ENCODE measurements at places on chromosomes 6 and 20.

GRCh38 chr20:20360464-20360863 is 7.4 kb upstream of the INSM1 start:
- DNase-seq, result peak; percentile 20

GRCh38 chr6:23728707-23729106 is 397.3 kb upstream of the NRSN1 start:
- no peak for DNase-seq

DNA sequence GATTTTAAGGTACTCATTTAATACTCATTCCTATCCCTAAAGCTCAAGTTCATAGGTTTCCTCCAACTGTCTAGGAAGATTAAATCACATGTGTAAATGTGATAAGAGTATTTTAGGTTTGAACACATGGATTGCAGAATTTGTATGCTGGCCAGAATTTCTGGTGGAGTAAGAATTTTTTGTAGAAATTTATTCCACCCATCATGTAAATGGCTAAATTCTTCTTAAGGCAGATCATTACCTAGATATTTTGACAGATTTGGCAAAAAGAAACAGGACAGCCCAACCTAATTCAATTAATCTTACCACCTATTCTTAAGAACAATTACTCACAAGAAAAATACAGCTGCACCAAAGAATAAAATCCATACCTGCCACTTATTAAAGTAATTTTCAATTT is 261.6 kb downstream of the GRIK2 start:
- no peak for DNase-seq

GRCh38 chr6:6816716-6817115 is 228.2 kb downstream of the LY86 start:
- DNase-seq, result no peak

DNA sequence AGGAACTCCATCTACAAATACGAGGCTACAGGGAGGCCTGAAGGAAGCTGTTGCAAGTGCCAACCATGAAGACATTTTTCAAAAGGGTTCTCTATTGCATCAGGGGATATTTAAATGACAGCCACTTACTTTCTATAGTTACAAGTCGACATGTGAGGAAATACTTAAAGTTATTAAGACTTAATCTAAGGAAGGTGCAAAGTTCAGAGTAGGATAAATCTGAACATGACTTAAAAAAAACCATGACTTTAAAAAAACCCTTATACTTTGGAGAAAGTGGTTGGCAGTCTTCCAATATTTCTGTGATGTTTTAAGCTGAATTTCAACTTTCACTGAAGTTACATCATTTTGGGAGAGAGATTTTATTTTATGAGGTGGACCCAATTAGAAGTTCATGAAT is 56.3 kb upstream of the EMILIN3 start:
- no peak for DNase-seq

GRCh38 chr6:152981989-152982903 is 595 bp downstream of the FBXO5 start:
- DNase-seq, result no peak

DNA sequence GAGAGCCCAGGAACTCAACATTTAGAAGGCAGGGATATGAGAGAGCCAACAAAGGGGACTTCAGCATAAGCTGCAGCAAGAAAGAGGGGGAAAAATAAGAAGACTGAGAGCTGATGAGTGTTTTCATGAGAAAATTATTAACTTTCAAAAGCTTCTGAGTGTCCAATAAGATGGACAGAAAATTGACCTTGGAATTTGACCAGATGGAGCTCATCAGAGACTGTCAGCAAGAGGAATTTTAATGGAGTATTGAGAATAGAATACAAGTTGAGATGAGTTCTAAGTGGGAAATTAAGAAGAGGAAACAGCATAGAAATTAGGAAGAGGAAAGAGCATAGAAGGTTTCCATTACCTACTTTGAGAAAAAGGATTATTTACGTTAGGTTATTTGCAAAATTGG is 428.2 kb downstream of the LMBRD1 start:
- no peak for DNase-seq

DNA sequence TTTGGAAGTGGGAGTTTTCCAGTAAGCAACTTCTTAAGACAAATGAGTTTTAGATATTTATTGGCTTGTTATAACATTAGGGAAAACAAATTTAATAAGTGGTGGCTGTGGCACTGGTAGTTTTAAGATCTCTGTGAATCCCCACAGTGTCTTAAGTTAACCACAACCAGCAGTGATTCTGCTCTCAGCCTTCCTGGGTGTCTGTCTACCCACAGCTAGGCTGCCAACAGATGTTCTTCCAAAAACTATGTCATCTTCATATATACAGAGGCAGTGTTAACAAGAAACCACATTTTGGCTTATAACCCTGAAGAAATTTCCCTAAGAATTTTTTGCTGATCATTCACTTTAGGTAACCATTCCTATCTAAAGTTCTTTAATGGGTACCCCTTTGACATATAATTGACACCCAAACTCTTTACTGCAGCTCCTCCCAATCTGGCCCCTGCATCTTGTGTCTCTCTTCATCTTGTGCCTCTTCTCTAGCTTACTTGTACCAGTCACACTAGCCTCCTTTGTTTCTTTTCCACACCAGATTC is 52.7 kb downstream of the TOP1 start:
- no peak for DNase-seq

GRCh38 chr6:41483943-41484342 is 62.2 kb upstream of the FOXP4 start:
- no peak for DNase-seq
